ENCODE measurements at places on chromosomes 13 and 19. TPM values are rescaled to one million over a fixed set of nuclear protein-coding genes. Genes with fewer than 3 reads are reported as not detected.

EPSTI1 gene
- total RNA-seq, result 145 TPM

IGFL2 gene
- not detected for total RNA-seq

THSD1 gene
- total RNA-seq, result 1.9 TPM

DNA sequence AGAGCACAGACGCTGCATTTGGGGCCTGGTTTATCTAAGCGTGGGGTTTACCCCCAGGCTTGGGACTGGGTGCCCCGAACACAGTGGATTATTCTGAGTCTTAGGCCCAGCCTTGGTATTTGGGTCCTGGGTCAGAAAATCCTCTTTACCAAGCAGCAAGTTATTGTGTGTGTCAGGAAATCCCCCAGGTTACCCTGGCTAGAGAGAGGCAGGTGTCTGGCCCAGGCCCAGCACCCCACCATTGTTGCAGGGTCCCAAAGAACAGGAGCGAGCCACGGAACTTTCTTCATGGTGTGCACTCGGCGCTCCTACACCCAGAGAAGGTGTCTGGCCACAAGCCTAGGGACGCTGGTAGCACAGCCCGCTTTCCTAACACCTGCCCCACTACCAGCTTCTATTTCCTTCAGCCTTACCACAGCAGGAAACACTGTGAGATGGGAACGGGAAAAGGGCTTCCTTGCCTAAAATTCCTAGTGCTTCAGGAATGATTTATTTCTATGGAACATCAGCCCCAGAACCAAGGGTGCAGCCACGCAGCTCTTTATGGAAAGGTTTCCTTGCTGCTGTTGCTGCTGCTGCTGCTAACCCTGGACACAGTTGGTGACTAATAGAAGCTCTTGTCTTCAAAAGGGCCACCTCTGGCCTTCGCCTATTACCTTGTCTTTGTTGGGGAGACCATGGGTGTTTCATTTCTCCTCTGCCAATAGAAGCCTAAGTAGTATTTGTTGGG lies 7.4 kb upstream of the CDX2 start:
- peak overlapping the region; percentile 91 for H3K27ac ChIP-seq
- H3K4me1 ChIP-seq, result peaks cover 53% of the 10 kb centered on the region
- H3K36me3 ChIP-seq, result no peaks in the 10 kb centered on the region
- no peak for DNase-seq
- peak overlapping the region; percentile 61 for H3K4me3 ChIP-seq
- peaks cover 92% of the 10 kb centered on the region for H3K27me3 ChIP-seq

DNA sequence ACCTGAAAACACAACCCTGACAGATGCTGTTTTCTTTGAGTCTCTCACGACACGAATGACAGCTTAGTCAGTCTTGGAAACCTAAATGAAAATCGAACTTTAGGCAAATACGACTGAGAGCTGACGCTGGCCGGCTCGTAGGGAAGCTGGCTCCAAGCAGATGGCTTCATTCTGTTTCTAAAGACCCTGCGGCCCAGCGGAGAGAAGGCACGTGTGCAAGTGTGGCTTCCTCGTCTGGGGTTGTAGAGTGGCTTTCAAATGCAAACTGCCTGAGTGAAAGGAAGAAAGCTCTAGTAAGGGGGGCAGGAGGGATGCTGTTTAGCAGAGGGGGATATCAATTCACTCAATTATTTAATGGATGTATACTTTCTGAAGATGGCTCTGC lies 26.1 kb upstream of the TIMM44 start:
- H3K36me3 ChIP-seq, result peaks cover 15% of the 10 kb centered on the region
- H3K4me1 ChIP-seq, result no peaks in the 10 kb centered on the region
- no peak overlapping the region for H3K27ac ChIP-seq

DNA sequence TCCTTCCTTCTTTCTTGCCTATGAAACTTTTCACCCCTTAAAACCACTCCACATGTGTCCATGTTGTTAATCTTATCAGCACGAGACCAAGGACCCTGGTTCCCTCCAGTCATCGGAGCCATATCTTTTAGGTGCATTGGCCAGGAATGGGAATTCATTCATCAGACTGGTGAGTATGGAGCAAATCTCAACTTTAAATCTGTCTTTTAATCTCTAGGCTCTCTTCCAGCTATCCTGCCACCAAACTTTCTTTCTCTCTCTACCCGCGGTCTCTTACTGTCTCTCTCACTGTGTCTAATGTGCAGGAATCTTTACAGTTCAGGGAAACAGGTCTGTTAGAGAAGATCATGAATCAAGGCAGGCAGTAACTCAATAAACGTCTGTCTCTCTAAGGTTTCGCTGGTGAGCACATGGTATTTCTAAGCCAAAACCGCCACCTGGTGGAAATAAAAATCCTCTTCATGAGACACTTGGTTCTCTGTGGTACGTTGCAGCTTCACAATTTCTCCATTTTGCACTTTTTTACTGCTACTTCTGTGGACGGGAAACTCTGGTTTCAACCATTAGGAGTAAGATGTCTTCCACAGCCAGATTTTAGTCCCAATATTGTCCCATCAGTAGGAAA lies 16.1 kb downstream of the LGALS16 start:
- no peak overlapping the region for H3K4me3 ChIP-seq
- H3K27ac ChIP-seq, result no peak overlapping the region
- peaks cover 14% of the 10 kb centered on the region for H3K27me3 ChIP-seq
- H3K4me1 ChIP-seq, result no peaks in the 10 kb centered on the region

DNA sequence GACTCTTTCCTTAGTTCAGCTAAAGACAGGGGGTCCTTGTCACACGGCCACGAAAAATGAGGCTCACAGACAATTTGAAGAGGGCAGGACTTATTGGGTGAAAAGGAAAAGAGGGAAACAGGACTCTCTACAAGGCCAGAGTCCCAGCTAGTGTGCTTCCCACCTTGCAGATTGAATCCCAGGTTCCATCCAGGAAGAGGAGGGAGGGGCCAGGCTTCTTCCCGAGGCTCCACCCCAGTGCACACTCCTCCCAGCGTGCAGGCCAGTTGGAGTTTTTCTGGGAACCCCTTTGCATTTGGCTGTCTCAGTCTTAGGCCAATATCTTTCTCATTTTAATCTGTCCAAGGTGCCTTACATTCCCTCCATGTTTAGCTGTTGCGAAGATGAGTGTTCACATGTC lies 106.8 kb downstream of the DNAJC3 start:
- peaks cover 20% of the 10 kb centered on the region for H3K36me3 ChIP-seq
- DNase-seq, result no peak
- peaks cover 6% of the 10 kb centered on the region for H3K4me1 ChIP-seq
- no peak overlapping the region for H3K27ac ChIP-seq

- H3K36me3 ChIP-seq, result no peaks in the 10 kb centered on the region
- H3K27me3 ChIP-seq, result no peaks in the 10 kb centered on the region
- H3K4me3 ChIP-seq, result no peak overlapping the region
- peaks cover 11% of the 10 kb centered on the region for H3K4me1 ChIP-seq
- DNase-seq, result peak; percentile 23
- no peak overlapping the region for H3K27ac ChIP-seq
Measured at GRCh38 chr13:45194081-45194939, 6.5 kb downstream of the KCTD4 start.

GRCh38 chr19:9144920-9145319 lies 4.7 kb downstream of the ZNF317 start:
- DNase-seq, result no peak
- H3K4me1 ChIP-seq, result peaks cover 16% of the 10 kb centered on the region
- H3K27ac ChIP-seq, result no peak overlapping the region
- H3K36me3 ChIP-seq, result no peaks in the 10 kb centered on the region

DNA sequence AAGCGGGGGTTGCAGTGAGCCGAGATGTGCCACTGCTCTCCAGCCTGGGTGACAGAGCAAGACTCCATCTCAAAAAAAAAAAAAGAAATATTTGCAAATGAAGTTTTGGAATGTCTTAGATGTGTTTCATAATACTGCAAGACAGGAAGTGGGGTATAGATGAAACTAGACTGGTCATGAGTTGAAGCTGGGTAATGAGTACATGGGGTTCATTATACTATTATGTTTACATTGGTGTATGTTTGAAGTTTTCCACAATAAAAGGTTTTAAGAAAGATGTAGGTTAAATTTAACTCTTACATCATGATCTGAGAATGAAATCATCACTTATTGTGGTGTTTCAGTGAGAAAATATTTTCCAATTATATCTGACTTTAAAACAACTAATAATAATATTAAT lies 19.0 kb downstream of the FNDC3A start:
- no peak overlapping the region for H3K27ac ChIP-seq
- no peaks in the 10 kb centered on the region for H3K36me3 ChIP-seq
- no peaks in the 10 kb centered on the region for H3K27me3 ChIP-seq
- H3K4me1 ChIP-seq, result no peaks in the 10 kb centered on the region

DNA sequence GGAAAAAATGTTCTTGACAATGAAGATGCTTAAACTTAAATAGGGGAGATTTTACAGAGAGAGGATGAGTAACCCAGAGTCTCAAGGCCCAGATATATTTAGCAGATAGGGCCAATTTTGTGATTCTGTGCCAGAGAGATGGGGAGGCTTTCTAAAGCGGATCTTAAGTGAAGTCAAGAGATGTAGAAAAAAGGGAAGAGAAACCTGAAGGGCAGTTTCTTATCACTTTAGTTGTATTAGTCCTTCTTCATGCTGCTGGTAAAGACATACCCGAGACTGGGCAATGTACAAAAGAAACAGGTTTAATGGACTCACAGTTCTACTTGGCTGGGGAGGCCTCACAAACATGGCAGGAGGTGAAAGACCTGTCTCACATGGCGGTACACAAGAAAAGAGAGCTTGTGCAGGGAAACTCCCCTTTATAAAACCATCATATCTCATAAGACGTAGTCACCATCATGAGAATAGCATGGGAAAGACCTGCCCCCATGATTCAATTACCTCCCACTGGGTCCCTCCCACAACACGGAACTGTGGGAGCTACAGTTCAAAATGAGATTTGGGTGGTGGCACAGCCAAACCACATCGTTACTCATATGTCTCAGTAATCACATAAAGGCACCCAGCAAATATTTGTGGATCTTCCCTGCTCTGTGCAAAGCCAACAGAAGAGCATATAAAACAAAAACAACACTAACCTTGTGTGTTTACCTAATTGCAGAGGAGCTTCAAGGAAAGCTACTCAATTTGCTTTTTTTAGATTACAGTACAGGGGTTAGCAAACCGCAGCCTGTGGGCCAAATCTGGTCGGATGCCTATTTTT lies 102.6 kb upstream of the MYCBP2 start:
- DNase-seq, result no peak
- H3K27ac ChIP-seq, result no peak overlapping the region
- no peaks in the 10 kb centered on the region for H3K36me3 ChIP-seq

GRCh38 chr13:114019367-114019766 lies 45.5 kb upstream of the C13orf46 start:
- no peak for DNase-seq
- no peak overlapping the region for H3K27ac ChIP-seq
- H3K4me1 ChIP-seq, result no peaks in the 10 kb centered on the region
- no peaks in the 10 kb centered on the region for H3K36me3 ChIP-seq

DNA sequence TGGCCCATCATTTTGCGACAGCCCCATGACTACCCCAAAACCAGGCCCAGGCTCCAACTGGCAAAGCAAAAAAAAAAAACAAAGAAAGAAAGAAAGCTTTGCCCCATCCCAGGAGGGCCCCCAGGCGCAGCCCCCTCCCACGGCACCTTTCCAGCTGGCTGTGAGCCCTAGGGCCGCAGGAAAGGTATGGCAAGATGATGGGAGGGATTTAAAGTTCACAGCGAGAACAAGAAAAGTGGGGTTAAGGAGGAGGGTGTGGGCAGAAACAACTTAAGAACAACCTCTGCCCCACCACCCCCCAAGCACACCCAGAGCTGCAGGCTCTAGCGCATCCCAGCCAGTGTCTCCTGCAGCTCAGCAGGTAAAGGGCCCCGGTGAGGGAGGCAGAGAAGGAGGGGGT lies at the start of gene CYP2F1:
TSS of gene CYP2F1 (plus strand) at position 301 of the 400 bp plus-strand sequence. CDS start 1,757 bp downstream, outside the sequence.
- no peaks in the 10 kb centered on the region for H3K4me1 ChIP-seq
- no peak within 1 kb of the TSS for H3K4me3 ChIP-seq
- no peaks in the 10 kb centered on the region for H3K27me3 ChIP-seq
- no peak within 1 kb of the TSS for H3K27ac ChIP-seq
- DNase-seq, result no peak
- no peaks in the 10 kb centered on the region for H3K36me3 ChIP-seq

GRCh38 chr13:107847406-107847805 lies 367.9 kb downstream of the LIG4 start:
- no peaks in the 10 kb centered on the region for H3K4me1 ChIP-seq
- H3K36me3 ChIP-seq, result no peaks in the 10 kb centered on the region
- H3K27ac ChIP-seq, result no peak overlapping the region
- H3K27me3 ChIP-seq, result no peaks in the 10 kb centered on the region
- no peak overlapping the region for H3K4me3 ChIP-seq
- no peak for DNase-seq

GRCh38 chr13:67147342-67148133 lies 82.6 kb downstream of the PCDH9 start:
- no peak for DNase-seq
- no peaks in the 10 kb centered on the region for H3K36me3 ChIP-seq
- no peaks in the 10 kb centered on the region for H3K4me1 ChIP-seq
- H3K27me3 ChIP-seq, result no peaks in the 10 kb centered on the region

DNA sequence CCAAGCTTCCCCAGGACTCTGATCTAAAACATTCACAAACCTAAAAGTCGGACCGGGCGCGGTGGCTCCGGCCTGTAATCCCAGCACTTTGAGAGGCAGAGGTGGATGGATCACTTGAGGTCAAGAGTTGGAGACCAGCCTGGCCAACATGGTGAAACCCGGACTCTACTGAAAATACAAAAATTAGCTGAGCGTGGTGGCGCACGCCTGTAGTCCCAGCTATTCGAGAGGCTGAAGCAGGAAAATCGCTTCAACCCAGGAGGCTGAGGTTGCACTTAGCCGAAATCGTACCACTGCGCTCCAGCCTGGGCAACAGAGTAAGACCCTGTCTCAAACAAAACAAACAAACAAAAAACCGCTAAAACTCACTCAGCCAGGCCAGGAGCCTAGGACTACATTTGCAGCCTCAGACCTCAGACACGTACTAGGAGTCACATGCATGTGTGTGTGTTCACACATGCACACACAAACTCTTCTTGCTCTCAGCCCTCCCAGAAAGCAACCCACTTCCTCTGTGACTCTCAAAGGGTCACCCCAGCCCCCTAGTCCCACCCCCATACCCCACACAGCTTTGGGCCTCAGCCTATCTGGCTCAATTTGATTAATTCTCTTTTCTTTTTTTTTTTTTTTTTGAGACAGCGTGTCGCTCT lies 704 bp upstream of the NOTCH3 start:
- no peak overlapping the region for H3K27ac ChIP-seq
- peaks cover 63% of the 10 kb centered on the region for H3K27me3 ChIP-seq
- H3K4me3 ChIP-seq, result no peak overlapping the region
- no peaks in the 10 kb centered on the region for H3K36me3 ChIP-seq

- no peaks in the 10 kb centered on the region for H3K4me1 ChIP-seq
- peak overlapping the region; percentile 8 for H3K4me3 ChIP-seq
- H3K27me3 ChIP-seq, result peaks cover 28% of the 10 kb centered on the region
- peak; percentile 73 for DNase-seq
- peak overlapping the region; percentile 40 for H3K27ac ChIP-seq
- H3K36me3 ChIP-seq, result no peaks in the 10 kb centered on the region
Measured at GRCh38 chr19:51441410-51442390, 16.6 kb downstream of the SIGLEC8 start.
